ENCODE measurements at places on chromosomes 7 and 10.

GRCh38 chr7:141150465-141150864, 76.6 kb downstream of the TMEM178B start:
- DNase-seq = no peak

DNA sequence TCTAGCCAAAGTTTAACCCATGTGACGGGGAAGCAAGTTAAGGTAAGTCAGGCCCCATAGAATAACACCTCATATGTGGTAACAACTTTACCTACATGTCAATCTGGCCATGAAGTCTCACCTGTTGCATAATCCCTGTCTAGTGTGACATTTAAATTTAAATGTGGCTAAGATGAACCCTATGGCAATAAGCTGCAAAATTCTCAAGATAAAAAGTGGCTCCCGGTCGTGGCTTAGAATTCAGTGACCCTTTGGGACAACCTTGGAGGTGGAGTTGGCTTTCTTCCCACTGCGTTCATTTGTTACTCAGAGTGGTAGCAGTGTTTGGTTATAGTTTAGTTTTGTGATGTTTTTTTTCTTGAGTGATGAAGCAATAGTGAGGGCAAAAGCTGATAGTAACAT, 90.6 kb downstream of the ARID5B start:
- DNase-seq = no peak

DNA sequence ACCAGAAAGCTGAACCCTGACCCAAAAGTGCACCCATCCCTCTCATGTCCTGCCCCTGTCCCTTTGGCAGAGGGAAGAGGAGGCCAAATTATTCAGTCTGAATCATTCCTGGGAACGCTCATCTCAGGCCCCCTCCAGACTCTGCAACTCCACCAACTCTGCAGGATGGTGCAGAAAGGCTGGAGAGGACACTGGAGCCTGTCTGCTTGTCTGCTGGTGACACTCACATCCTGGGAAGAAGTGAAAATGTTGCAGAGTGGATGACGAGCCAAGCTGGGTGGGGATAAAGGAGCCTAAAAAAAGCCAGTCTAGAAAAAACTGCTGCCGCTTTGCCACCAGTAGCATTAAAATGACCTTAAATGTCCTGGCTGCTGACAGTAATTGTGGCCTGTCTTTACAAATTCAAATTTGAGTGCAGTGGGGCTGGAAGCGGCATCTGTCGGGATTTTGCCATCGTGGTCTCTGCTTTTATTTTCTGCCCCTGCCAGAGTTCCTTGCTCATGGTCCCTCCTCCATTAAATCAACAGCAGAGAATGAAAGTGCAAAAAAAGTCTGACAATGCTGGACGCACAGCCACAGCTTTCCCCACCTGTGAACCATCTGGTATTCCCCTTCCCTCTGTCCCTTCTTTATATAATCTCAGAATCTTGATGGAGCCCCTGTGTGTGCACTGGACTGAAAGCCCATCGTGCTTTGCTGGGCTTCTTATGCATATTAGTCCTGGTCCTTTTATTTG, 63.9 kb downstream of the STK17A start:
- no peak for DNase-seq

- no peak for DNase-seq
These were observed 33.4 kb upstream of the PLPP4 start for GRCh38 chr10:120423431-120424197.

DNA sequence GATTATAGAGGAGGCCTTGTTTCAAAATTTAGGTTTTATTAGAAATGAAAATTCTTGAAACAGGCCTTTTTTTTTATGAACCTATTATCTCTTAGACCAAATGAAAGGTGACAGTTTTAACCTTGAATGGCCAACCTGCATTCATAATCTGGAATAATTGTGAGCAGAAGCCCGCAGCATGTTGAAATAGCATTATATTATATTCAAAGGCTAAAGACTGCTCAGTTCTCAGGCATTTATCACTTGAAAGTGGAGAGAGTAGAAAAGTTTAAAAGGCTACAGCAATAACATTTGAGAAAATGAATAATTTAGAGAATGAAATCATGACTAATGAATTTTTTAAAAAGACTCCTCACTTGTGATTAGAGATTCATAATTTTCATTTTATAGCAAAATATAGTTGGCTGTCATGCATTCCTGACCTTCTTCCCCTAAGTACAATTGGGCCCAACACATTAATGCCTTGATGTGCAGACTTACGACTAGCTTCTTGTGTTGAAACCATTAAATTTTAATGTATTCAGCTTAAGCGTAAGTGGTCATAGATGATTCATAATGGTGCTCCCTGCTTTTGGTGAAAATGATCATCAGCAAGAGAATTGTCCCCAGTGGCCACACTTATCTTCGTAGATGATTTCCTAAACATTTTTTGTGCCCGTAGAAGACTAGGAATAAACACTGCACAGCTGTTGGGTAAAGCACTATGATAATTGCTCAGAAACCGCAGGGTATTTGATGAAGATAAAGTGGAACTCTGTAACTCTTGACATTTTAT, 346.6 kb upstream of the BMPER start:
- DNase-seq = no peak

DNA sequence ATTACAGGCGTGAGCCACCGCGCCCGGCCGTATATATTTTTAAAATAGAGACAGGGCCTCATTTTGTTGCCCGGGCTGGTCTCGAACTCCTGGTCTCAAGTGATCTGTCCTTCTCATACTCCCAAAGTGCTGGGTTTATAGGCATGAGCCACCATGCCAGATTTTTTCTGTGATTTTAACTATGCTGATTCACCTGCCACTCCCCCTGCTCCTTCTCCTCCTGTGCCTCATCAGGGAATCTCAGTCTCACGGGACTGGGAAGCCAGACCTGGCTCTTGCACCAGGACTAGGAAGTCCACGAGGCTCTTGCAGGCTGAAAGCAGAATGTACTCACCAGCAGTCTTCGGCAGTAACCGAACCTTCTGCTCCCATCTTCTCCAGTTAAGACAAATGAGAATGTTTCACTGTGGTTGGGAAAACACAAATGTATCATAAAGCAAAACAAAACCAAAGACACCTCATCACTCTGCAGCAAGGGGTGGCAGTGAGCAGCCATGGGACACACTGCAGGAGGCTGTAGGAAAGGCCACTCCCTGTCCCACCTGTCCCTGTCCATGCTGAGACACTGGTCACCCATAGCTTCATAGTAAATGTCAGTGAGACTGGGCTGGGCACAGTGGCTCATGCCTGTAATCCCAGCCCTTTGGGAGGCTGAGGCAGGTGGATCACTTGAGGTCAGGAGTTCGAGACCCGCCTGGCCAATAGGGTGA, 78.7 kb upstream of the MKRN1 start:
- DNase-seq = no peak

DNA sequence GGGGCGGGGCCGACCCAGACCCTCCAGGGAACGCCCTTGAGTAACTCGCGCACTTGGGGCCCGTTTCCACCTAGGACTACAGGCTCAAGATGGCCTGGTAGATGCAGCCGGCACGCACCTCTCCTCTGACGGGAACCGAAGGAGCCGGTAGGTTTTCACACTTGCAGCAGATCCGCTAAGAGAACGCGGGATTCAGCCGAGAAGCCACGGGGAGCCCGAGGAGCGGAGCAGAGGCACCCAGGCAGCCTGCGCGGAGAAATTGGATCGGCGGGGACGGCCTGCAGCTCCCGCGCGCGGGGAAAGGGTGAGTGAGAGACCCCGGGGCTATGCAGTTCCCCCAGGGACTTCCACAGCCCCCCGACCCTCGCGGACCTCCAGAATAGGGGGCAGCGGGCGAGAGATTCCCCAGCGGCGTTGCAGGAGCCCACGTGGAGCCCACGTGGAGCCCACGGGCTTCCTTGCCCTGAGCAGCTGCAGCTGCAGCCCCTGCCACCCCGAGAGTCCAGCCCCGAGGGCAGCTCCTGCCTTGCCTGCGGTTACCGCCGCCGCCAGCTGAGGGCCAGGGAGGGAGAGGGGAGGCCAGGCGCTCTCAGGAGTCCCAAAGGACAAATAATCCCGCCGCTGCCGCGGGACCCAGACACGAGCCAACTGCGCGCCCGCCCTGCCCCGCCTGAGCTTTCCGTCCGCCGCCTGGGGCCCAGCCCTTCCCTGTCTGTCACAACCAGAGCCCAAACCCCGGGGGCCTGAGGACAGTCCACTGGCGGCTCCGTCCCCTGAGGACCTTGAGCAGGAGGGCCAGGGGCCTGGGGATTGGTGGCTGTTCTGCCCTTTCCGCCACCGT, 13.1 kb downstream of the IFT22 start:
- DNase-seq = peak; percentile 18

GRCh38 chr10:94194256-94194655, 168.5 kb downstream of the NOC3L start:
- no peak for DNase-seq

DNA sequence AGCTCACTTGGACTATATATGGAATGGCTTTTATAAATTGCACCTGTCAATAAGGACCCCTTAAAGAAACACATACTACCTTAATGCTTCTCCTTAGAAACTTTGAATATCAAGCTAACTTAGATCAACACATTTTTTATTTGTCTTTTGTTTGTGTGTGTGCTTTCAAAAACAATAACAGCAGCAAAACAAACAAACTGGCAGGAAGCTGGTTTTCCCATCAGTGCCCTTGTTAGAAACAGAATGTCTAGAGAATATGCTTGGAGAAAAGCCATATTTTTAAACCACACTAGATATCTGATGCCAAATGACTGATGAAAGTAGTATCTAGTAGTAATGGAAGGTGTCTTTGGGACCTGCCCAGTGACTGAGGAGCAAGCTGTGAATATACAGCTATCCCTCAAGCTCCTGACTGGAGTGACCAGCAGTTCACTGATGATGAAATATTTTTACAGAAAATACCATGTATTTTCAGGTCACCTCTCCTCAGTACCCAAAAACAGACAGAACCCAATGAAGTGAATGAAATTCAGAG, 1.0 kb downstream of the PDE1C start:
- DNase-seq = no peak

- no peak for DNase-seq
These were observed 147.7 kb downstream of the PTPN20 start for GRCh38 chr10:47058961-47059391.

DNA sequence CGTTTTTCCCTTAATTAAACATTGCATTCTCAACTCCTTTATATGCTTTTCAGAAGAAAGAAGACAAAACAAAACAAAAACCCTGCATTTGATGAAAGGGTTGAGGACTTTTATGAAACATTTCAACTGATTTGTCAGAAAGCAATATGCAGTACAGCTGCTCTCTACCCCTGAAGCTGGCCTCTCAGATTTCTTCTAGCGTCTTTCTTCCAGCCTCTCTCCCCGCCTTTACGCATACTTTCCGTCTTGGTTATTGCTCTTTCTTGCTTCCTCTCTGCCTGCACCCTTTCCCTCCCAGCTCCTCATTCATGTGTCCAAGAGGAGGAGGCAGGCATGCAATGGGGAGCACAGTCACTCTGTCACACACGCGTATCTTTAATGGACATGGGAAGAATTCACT, 91.0 kb upstream of the COL1A2 start:
- DNase-seq = no peak

- DNase-seq = no peak
These were observed 722.7 kb downstream of the XPNPEP1 start for GRCh38 chr10:109200646-109201045.

DNA sequence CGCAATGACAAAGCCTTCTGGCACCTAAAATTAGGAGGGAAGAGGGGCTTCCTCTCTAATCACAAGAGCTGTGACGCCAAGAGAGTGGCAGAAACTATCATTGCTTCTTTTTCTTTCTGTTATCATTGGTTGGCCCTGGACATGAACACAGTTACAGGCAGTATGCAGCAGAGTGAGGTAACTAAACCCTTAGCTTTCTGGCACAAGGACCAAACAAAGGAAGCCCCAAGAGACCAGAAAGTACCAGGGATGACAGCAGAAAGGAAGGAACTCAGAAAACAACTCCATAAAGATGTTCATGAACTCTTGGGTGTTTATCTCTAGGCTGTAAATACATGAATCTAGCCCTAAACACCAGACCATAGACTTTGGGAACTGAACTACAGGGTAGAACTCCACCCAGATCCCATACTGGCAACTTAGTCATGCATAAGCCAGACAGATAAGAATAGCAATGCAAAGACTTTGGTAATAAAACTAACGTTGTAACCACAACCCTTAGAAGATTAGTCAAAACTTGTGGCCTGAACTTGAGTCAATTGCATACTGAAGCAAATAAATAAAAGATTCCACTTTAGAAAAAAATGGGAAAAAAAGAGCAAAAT, 195.7 kb upstream of the PTN start:
- no peak for DNase-seq

DNA sequence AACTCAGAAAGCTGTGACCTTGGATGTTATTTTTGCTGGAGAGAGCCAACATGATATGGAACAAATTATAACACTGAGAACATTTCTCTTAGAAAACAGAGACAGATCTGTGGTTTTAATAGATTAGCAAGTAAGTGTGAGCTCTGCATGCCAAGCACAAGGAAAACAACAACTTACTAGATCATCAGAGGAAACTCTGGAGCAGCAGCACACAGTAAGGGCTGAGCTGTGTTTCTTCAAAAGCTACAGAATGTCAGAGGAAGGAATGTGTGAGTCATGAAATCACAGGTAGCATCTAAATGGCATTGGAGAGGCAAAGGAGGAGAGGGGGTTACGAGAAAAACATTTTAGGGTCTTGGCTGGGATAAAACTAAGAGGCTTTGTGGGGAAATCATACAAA, 283.4 kb upstream of the FZD8 start:
- DNase-seq = no peak

DNA sequence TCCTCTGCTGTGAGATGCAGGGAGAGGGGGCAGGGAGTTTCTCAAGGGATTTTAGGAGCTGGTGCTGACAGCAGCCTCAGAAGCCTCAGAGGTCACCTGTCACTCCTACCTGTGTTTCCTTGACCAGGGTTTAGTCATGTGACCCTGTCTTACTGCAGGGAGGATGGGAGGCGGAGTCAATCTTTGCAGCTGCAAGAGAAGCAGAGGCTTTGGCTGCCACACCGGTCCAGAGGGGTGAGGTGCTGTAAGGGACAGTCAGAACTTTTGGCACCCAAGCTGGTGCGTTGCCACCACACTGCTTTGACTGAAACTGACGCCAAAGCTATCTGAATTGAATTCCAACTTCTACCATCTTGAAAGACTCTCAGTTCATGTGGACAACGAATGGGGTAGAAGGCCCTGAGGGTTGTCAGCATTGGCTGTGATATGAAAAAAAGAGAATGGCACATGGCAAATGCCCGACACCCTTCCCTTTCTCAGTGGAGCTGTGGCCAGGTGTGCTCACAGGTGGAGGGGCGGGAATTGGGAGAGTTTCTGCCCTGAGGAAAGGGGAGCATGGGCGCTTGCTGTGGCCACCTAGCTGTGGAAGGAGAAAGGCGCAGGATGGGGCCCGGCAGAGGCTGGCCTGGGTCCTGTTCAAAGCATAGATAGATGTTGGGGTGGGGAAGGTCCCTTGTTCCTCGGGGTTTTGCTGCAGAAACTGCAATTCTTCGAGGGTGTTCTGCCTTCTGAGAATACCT, 69.3 kb downstream of the ARHGAP22 start:
- no peak for DNase-seq

DNA sequence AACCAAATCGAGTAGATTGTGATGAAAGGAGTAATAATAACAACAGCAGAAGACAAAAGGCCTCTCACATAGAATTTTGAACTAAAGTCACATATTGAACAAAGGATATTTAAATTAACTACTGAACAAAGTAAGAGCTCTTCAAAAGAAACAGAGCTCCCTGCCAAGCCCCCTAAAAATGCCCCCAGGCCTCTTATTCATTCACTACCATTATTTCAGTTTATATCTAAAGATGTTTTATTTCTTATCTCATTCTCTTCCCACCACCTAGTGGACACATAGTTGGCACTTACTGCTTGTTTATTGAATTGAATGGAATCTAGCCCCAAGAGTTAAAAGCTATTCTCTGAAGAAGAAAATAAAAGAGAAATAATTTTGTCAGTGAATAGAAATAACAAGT, 37.4 kb downstream of the VCL start:
- no peak for DNase-seq

- DNase-seq = no peak
These were observed 321.4 kb upstream of the HGF start for GRCh38 chr7:82091126-82091684.

GRCh38 chr7:2128601-2129322, 104.0 kb downstream of the MAD1L1 start:
- no peak for DNase-seq
